ENCODE measurements at places on chromosomes 6 and 20.

DNA sequence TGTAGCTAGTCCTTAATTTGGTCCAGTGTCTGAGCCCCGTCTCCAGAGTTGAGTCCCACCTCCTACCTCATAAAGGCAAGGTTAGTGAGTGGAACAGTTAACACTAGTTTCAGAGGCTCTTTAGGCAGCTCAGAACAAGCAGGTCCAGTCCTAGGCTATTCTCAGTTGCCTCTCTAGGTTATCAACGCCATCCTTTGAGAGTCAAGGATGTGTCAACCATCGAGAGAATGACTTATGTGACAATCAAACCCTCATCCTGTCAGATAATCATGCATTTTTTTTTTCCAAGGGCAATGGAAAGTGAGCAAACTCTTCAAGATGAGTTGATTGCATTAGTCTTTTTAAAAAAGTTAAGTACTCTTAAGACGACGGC is 64.0 kb upstream of the TXNDC5 start:
- DNase-seq, result no peak

- no peak for DNase-seq
Observed at GRCh38 chr6:110434961-110435602, 19.7 kb upstream of the DDO start.

- no peak for DNase-seq
Observed at GRCh38 chr20:52251827-52252226, 60.2 kb upstream of the ZFP64 start.

GRCh38 chr20:44068316-44069201 is 118.4 kb downstream of the JPH2 start:
- DNase-seq, result no peak

- DNase-seq, result no peak
Observed at GRCh38 chr6:13528232-13528631, 40.8 kb upstream of the GFOD1 start.

DNA sequence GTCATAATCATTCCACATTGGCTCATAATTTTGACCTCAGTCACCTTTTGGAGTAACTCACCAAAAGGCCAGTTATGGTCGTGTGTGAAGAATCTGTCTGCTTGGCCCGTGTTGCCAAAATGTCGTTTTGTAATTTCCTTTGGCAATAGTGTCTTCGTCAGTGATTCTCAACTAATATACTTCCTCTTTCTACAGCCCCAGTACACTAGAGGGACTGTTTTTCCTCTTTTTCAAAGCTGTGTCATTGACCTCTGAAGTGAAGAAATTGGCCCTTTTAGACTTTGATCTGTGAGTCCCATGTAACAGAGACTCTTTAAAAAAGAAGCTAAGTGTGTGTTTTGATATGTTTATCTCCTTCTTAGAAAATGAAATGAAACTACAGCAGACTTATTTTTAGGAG is 5.2 kb downstream of the FOXO3 start:
- DNase-seq, result no peak

GRCh38 chr6:168514216-168514615 is 73.2 kb downstream of the SMOC2 start:
- DNase-seq, result no peak

GRCh38 chr20:50338479-50339391 is 148.1 kb downstream of the CEBPB start:
- no peak for DNase-seq

DNA sequence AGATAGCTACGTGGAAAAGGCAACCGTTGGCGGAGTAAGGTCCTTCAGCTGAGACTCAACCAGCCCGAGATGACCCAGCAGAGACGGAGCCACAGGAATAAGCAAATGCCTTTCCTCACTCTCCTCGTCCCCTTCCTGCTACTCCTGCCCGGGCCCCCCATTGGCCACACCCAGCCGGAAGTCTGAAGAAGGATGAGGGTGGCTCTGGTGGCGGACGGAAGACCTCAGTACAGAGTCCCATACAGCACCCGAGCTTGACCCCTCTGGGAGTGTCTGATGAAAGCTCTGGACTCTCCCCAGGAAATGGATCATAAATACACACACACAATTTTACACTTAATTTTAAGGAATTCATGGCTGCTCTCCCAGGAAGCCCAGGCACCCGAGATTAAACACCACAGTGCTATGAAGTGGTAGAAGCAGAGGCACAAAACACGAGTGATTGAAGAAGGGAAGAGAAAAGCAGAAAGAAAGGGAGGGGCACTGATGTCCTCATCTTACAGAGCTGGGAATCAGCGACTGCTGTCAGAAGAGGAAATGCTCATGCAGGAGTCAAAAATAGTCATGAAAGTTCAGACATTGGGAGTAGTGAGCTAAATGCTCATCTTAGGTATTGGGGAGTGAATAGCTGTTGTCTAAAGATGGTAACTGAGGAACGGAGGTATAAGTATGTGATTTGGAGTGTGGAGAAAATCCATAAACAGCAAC is 125.6 kb downstream of the BANF2 start:
- no peak for DNase-seq

DNA sequence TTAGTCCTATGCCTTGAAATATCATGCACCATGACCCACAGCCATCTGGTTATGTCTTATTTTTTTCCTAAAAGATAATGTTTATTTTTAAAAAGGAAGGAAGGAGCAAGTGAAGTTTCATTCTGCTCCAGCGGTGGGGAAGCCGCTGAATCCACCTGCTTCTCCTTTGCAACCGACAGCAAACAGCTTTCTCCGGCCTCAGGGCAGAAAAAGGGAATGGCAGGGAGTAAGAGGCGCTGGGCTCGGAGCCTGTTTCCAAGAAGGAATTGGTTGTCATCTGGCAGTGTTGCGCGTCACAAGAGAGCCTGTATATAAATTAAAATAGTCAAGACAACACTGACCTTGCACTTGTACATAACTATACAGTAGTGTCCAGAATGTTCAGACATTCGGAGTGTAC is 14.2 kb downstream of the GFRA4 start:
- no peak for DNase-seq

- DNase-seq, result no peak
Observed at GRCh38 chr20:21548390-21549035, 34.6 kb upstream of the NKX2-2 start.

DNA sequence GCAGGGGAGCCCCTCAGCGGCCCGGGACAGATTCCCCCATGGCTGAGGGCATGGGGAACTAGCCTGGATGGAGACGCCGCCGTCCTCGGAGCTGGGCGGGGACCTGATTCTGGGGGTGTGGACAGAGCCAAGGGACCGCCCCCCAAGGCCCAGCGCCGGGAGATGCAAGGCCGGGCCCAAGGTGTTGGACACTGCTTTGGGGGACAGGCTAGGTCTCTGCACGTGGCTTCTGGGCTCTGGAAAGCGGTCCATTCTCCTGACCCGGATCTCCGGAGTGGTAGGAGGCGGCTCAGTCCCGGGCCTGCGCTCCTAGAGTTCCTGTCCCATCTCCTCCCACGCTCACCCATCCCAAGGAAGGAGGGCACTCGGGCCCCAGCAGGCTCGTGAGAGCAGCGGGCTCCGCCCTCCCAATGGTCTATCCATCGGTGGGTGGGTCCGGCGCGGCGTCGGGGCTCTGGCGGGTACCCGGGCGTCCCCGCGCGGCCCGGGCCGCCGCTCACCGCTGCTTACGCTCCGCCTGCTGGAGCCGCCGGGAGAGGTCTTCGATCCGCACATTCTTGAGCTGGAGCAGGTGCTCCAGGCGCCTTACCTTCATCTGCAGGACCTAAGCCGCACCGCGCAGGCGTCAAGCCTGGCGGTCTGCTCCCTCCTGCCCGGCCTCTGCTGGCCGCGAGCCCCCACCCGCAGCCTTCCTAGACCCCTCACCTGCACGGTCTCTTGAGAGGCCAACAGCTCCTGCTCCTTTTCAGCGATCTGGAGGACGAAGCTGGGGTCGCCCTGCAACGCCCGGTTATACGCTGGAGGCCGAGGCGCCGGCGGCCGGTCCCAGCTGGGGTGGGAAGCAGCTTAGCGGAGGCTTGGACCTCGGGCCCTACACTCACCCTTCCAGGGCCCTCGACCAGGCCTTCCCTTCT is 3.3 kb downstream of the SPEF1 start:
- DNase-seq, result peak; percentile 37

DNA sequence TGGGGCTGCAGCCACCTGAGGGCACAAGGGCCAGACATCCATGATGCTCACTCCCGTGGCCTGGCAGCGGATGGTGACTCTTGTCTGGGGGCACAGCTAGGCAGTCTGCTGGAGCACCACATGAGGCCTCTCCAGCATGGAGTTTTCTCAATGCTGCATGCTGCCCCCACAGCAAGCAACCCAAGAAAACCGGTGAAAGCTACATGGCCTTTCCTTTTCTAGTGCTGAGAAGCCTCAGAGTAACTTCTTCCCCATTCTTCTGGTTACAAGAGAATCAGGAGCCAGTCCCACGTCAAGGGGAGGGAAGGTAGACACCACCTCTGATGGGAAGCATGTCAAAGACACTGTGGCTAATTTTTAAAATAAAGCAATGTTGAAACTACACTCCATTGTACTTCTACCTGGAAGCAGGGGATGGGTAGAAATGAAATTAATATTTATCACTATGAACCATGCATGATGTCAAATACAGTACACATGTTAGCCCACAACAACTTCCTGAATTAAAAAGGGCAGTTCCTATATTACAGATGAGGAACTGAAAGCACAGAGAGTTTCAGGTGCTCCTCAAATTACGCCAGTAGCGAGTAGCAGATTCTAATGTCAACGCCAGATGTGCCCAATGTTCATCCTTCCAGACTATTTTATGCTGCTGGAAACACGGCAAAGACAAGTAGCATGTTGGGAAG is 101.5 kb downstream of the LAMP5 start:
- no peak for DNase-seq

DNA sequence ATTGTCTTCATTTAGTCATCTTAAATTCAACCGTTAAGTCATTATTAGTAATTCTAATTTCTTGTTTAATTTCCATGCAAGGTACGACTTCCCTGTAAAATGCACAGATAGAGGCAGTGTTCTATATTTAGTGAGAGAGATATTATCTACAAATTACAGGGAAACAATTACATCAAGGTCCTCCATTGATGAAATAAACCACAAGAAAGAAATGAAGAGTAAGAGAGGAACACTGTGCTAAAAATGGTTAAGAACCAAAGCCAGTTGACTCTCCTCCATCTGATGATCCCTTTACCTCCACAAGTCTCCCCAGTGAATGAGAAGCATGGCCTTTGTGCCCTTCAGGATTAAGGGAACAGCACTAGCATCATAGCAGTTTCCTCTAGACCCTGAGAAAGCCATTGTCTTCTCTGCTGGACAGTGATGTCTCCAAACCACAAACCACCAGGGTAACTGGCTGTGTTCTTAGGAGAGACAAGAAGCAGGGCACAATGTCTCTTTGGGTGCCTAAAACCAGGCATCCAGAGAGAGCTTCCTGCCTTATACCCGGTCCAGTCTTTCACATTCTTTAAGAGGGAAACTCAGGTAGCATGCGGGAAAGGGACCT is 38.1 kb downstream of the IRF4 start:
- no peak for DNase-seq

DNA sequence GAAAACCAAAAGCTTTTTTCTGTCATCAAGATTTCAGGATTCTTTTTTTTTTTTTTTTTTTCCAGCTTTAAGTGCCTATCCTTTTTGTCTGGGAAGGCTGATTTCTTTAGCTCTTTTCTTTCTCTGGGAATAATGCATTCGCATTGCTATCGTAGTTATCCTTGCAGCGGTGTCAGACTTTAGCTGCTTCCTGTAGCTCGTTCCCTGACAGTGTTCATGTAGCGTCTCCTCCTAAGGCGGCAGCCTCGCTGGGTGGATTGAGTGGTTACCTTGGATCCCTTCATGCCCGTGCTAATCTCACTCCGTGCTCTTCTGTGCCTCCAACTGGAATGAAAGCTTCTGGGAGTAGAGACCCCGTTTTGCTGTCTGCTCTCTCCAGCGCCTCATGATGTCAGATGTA is 43.1 kb downstream of the UST start:
- no peak for DNase-seq

DNA sequence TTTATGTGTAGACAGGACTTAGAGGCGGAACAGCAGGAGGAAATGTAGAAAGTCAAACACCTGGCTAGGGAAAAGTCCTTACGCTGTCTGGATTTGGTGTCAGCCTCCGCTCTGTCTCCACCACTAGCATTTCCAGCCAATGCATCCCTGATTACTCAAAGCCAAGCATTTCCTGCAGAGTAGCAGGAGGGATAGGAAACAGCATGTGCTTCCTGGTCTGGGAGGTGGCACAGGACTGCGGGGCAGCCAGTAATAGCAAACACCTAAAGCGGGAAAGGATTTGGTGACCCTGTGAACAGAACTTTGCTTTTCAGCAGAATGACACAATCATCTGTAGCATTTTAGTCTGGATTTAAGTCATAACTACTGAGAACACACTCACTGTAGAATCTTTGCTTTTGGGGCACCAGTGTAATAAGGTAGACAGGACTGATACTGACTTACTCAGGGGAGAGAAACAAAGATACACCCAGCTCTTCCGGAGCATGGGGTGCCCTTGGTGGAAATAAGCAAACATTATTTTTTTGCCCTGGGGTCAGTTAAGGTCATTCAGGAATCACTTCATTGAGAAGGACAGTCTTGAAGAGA is 133.3 kb upstream of the AHI1 start:
- DNase-seq, result no peak

- DNase-seq, result no peak
Observed at GRCh38 chr6:5412663-5413062, 151.3 kb downstream of the FARS2 start.

DNA sequence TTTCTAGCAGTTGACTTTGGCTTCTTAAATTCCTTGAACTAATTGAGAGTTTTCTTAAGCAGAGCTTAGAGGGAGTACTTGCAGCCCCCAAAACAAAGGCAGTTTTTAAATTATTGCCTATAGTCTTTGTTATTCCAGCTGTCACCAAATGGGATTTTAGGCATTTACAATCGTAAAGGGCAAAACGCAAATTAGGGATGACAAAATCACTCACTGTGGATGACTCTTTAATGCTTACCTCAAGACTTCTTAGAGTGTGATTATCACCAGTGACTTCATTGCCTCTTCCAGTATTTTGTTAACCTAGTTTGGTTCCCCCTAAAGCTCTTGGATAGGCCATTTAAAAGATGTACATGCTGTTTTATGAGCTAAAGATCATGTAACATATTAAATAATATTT is 126.8 kb downstream of the LRRC1 start:
- DNase-seq, result no peak

DNA sequence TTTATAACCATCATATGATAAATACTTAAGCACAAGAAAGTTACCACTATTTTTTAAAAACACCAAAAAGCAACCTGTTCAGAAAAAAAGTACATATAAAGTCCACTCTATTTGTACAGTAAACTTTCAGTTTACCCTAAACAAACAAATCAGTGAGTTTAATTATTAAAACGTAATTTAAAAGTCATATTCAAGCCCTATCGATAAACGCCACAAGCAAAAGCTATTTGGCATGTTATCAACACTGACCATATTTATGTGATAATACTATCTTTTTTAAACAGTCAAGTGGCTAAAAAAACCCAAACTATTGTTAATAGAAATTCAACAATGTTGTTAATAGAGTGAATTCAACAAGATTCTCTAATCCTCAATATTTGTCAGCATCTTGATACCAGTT is 1.9 kb downstream of the KATNA1 start:
- DNase-seq, result no peak

Data from neural crest cell (in vitro differentiated cells).